ENCODE measurements at places on chromosomes 1 and 21.

- no peak for DNase-seq
Measured at GRCh38 chr1:161420763-161421455, 53.2 kb upstream of the CFAP126 start.

DNA sequence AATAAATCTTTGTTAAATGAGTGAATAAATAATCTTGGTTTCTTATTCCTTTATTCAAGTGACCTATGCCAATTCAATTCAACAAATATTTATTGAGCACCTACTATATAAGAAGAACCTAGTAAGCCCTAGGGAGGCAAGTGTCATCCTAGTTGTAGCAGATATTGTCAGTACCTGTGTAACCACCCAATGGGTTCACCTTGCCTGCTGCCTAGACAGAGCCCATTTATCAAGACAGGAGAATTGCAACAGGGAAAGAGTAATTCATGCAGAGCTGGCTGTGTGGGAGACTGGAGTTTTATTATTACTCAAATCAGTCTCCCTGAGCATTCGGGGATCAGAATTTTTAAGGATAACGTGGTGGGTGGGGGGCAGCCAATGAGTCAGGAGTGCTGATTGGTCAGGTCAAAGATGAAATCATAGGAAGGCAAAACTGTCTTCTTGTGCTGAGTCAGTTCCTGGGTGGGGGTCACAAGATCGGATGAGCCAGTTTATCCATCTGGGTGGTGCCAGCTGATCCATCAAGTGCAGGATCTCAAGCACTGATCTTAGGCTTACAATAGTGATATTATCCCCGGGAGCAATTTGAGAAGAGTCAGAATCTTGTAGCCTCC is 53.8 kb upstream of the KCNA3 start:
- no peak for DNase-seq

DNA sequence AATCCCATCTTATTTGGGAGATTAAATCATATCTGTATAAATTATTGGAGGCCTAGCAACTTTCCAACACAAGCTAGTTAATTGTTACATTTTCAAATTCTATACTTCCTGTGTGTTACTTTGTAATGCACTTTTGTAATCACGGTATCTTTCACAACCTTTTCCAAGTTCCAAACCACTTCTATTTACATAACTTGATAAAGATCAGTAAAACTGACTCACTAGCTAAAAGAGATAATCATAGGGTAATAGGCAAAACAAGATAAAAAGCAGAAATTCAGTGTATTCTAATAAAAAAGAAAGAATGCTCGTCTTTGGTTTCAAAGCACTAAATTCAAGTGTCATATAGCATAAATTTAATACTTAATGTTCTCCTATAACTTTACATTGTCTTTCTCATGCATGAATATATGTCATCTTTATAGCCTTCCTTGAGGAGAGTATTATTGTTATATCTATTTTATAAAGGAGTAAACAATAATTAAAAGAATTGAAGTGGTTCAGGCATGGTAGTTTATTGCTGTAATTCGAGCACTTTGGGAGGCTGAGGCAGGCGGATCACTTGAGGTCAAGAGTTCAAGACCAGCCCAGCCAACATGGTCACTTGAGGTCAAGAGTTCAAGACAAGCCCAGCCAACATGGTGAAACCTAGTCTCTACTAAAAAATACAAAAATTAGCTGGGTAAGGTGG is 66.4 kb downstream of the RGS13 start:
- peak; percentile 68 for DNase-seq

DNA sequence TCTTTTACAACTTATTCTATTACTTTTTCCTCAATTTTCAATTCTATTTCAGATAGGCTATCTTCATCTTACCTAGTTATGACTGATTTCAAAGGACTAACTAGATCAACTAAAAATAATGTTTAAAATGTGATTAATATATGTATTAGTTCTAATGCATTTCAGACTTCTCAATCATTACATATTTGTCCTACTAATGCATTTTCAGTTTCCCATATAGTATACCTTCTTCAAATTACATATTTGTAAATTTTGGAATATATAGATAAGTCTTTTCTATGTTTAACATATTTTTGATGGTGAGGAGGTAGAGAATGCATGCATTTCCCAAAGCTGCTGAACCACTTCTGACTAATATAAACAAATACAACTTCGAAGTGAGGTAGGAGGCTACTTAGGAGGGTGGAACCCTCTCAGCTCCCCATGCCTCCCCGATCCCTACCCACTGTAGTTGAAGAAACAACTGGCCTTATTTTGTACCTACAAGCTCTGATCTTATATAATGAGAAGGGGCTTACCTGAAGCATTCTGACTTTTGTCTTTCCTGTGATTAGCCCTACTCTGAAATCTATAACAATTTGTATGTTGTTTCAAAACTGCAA is 1.7 kb downstream of the TRMT1L start:
- DNase-seq, result no peak

DNA sequence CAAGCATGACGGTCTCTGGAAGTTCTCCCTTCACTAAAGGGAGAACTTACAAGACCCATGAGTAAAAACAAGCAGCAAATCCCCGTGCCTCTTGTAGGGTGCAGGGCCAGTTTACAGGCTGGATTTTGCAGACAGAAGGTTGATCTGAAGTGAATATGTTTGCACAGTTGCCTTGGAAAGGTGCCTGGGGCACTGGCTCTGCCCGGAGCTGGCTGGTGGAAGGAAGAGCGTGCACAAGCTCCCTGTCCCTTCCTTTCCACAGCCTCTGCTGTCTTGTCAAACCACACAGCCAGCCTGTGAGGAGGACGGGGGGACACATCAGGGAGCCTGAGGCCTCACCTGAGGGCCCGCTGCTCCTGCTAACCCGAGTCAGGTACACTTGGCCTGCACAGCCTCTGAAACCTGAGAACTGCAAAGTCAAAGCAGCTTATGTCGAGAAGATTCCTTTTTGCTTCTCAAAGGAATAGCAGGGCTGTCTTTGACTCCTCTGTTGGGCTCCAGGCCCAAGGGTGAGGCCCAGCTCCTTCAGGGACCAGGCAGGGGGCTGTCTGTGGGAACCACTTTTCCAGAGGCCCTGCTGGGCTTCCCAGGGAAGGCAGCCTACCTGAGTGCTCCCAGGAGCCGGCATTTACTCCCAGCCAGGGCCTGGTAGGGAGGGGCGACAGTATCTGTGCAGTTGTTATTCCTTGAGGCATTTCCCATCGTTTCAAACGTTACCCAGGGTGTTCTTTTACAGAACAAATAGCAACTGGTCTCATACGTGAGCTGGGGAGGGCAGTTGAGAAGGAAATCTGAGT is 251.5 kb downstream of the SIPA1L2 start:
- no peak for DNase-seq

- DNase-seq, result no peak
Measured at GRCh38 chr1:233168384-233168783, 127.1 kb downstream of the PCNX2 start.

GRCh38 chr21:15309022-15309590 is 244.3 kb upstream of the NRIP1 start:
- DNase-seq, result no peak

GRCh38 chr1:160221089-160221488 is 15.9 kb downstream of the PEA15 start:
- DNase-seq, result peak; percentile 58

- DNase-seq, result peak; percentile 99
Measured at GRCh38 chr1:59043796-59044195, 253.1 kb upstream of the FGGY start.

GRCh38 chr1:106961646-106962045 is 94.8 kb upstream of the PRMT6 start:
- DNase-seq, result no peak

DNA sequence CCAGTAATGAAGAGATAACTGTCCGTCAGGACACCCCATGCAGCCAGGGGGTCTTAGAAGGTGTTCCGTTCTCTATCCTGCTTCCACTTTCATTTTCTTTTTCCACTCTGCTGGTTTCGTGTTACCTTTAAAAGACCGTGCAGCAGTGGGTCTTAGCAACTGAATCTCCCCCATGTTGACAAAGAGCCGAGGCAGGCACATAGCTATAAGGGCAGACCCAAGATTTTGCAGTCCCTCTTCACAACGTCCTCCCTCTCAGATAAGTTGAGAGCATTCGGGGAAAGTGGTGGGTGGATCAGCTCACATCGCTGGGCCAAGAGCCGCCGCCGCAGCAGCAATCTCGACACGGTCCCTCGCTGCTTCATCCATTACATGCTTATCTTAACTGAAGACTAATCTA is 355.5 kb downstream of the LMO4 start:
- no peak for DNase-seq

GRCh38 chr1:179298952-179299351 is 5.4 kb downstream of the SOAT1 start:
- DNase-seq, result no peak

GRCh38 chr1:111690306-111690617 is 48.9 kb downstream of the INKA2 start:
- DNase-seq, result peak; percentile 96

DNA sequence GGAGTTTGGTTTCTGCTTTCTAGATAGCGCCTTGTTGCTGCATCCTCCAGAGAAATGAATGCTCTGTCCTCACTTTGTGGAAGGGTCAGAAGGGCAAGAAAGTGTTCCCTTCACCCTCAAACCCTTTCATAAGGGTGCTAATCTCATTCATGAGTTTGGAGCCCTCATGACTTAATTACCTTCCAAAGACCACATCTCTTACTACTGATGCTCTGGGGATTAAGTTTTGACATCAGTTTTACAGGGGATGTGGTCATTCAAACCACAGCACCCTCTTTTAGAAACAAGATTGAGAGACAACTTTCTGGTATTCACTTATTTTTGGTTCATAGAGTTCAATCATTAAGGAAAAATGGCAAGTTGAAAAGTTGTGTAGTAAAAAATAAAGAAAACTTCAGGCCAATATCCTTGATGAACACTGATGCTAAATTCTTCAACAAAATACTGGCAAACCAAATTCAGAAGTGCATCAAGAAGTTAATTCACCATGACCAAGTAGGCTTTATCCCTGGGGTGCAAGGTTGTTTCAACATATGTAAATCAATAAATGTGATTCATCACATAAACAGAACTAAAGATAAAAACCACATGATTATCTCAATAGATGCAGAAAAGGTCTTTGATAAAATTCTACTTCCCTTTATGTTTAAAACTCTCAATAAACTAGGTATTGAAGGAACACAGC is 442.1 kb downstream of the PTBP2 start:
- no peak for DNase-seq

- peak; percentile 69 for DNase-seq
Measured at GRCh38 chr1:231584117-231584516, 42.5 kb upstream of the DISC1 start.

DNA sequence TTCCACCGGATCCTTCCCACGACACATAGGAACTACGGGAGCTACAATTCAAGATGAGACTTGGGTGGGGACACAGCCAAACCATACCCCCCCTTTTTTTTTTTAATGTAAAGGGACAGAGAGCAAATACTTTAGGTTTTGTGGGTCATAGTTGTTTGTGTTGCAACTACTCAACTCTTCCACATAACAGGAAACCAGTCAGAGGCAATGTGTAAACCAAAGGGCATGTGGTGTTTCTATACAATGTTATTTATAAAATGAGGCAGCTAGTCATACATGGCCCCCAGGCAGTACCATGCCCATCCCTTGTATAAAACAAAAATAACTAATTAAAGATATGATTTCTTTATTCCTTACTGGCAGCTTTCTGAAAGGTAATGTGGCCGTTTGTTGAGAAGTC is 845.4 kb upstream of the ADAMTS5 start:
- no peak for DNase-seq

- DNase-seq, result peak; percentile 66
Measured at GRCh38 chr1:113976609-113977278, 2.5 kb upstream of the OLFML3 start.

GRCh38 chr1:192395895-192396294 is 79.1 kb downstream of the RGS21 start:
- DNase-seq, result no peak

GRCh38 chr21:37843191-37843590 is 73.1 kb downstream of the KCNJ6 start:
- DNase-seq, result no peak

- peak; percentile 87 for DNase-seq
Measured at GRCh38 chr1:24793447-24794129, 48.3 kb downstream of the CLIC4 start.

- peak; percentile 18 for DNase-seq
Measured at GRCh38 chr21:37780991-37781983, 135.0 kb downstream of the KCNJ6 start.

DNA sequence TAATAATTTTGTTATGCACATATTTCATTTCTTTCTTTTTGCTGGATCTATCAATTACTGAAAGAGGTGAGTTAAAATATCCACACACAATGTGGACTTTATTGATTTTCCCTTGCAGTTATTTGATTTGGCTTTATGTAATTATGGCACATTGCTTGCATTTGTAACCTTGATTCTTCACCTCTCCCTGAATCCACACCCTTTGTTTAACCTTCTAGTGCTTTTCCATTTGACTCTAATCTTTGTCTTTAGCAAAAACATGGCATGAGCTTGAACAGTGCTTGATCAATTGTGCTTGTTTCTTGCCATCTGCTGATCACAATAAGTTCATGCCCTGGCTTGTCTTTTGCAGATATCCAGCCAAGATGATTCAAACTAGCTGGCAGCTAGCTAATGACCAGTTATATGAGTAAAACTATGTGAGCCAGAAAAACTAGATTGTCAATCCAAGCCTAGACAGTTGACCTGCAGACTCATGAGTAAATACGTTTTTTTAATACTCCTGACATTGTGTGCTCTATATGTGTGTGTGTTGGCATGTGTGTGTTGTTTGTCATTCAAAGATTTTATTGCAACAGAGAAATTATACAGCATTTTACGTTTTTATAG is 899.2 kb downstream of the NCAM2 start:
- peak; percentile 35 for DNase-seq

- DNase-seq, result no peak
Measured at GRCh38 chr1:198352975-198353695, 187.3 kb downstream of the ATP6V1G3 start.

DNA sequence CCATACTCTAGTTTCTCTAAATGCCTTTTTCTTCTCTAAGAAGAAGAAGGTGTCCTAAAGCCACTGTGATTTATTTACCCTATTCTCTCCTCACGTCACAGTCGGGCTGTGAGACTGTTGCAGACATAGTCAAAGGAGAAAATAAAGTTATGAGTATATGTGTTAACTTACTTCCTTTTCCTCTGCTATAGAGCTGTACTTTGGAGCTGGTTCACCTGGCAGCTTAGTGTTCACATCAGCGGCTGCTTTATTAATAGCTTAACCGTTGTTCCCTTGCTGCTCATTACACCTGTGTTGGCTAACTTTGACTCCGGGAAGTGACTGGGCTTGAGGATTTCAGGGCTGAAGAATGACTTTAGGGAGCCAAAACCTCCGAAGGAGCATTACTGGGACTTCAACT is 3.6 kb downstream of the PFKFB2 start:
- no peak for DNase-seq

DNA sequence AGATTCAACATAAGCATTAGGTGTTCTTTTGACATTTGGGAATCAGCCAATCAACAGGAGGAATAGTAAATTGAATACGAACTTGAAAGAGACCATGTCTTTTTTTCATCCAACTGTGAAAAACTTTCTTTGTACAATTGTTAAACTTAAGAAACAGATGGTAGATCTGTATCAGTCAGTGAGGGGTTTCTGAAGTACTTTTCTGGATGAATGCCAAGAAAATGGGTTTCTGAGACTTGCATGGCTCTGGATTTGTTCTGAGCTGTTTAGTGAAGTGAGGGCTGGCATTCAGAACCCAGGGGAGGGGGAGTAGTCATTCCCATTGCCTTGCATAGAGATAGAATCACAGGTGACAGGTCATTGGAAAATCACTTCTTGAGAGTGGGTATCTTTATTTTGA is 37.4 kb downstream of the PTPRC start:
- no peak for DNase-seq

All from AG10803 (cell line).